Fibroblast of skin of left quadriceps (primary cell): ENCODE measurements at places on chromosomes 3 and 15.

DNA sequence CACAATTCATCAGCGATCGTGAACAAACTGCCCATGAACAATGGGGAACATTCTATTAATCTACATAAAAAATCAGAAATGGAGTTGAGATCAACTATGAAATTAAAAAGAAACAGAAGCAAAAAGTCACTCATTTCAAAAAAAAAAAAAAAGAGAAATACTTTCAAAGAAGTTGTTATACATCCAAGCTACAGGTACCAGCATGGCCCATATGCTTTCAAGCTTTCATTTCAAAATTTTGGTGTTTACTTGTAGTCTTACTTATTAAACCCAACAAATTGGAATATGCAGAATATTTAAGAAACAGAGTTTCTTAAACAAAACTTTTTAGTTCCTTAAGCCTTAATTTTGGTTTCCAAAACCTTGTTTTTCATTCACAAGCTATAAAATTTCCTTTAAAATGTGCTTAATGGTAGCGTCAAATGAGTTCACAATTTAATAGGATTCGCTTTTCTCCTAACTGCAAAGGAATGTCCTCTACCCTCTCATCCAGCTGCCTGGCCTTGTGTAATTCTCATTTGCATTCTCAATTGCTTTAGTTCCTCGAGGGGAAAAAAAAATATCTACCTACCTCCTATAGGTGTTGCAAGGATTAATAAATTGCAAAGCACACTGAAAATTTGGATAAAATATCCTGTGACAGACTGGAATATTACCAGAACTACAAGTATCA, 565.2 kb downstream of the ROBO1 start:
- no peak for DNase-seq

DNA sequence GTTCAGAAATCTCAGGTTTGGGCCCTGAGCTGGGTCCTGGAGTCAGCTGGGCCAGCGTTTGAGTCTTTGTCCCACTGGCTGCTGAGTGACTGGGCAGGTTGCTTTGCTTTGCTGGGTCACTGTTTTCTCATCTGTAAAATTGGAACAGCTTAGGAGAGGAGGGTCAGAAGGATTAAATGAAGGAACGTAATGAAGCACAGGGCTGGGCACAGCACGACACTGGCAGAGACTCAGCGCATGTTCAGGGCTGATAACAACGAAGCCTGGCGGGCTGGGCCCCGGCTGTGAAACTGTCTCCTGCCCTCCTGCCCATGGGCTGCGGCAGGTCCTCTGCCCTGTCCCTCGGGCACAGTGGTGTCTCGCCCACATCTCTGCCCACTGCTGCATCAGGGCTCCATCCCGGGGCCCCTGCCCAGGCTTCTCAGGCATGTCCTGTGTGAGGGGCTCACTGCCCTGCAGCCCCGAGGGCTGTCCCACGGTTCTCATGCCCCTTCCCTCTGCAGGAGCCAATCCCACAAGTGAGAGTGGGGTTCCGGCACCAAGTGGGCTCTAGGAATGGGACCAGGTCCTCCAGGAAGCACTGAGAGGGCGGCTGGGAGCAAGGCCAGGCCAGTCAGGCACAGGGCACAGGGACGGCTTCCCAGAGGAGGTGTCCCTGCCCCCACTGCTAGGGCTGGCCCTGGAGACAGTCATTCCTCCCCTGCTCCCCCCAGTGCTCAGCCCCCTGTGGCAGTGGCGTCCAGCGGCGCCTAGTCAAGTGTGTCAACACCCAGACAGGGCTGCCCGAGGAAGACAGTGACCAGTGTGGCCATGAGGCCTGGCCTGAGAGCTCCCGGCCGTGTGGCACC, 88.0 kb downstream of the TBC1D2B start:
- no peak for DNase-seq

DNA sequence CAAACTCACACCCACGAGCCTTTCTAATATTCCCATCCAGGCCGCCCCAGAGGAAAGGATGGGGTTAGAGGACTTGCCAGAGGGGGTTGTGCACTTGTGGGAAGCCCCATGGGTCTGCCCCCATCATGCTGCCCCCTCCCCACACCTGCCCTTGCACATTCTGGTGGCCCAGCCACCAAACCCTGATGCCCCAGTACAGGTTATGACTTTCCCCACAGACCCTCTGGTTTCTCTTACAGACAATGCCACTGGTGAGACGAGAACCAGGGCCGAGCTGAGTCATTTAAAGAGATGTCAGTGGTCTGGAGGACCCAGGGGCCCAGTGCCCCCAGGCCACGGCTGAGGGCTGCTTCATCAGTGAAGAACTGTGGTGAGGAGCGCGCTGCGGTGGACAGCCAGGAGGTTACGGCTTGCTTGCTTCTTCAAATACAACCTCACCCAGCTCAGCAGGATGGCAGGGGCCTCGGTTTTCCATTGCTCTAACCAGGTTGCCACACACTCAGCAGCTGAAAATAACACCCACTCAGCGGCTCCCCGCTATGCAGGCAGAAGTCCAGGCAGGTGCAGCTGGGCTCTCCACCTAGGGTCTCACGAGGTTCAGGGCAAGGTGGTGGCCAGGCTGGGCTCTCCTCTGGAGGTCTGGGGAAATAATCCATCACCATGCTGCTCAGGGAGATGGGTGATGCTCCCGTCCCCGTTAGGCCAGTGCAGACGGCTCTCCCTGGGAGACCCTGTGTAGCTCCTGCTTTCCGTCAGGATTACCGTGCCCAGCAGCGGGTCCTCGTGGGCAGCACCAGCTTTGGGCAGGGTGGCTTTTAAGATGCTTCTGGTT, 13.8 kb upstream of the SNRPA1 start:
- no peak for DNase-seq

GRCh38 chr15:70215951-70216350, 118.2 kb upstream of the TLE3 start:
- DNase-seq, result no peak

- peak; percentile 90 for DNase-seq
These were observed 38.1 kb upstream of the LEKR1 start for GRCh38 chr3:156787926-156788663.

GRCh38 chr3:190597291-190597690, 83.4 kb downstream of the IL1RAP start:
- DNase-seq, result no peak

DNA sequence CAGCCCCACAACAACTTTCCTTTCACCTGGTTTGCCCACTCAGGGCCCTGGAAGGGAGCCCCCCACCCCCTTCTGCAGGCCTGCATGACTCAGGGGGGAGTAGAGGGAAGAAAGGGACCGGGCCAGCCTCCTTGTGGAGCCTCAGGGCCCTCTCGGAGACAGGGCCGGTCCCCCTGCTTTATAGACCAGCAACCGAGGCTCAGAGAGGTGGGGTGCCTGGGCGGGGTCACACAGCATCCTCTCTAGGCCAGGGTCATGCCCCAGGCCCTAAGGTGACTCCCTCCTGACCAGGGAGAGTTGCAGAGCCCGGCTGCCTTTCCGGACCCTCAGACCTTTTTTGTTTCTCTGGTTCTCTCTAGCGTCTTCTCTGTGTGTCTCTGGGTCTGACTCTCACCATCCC, 211.3 kb downstream of the TBC1D2B start:
- no peak for DNase-seq

GRCh38 chr3:197881970-197882338, 68.0 kb upstream of the RPL35A start:
- no peak for DNase-seq

DNA sequence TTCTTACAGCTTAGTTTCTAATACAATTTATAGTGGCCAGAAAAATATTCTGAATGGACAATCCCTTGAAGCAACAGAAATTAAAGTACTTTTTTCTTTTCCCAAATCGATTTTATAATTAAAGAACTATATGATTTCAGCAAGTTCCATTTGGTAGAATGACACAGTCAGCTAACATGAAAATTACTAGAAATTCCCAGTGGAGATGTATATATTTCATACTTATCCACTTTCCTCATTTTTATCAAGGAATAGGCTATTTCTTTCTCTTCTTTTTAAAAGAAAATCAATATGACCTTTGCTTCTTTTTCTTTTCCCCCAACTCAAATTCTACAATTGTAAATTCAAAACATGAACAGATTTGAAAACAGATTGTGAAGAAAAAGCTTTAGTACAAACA, 6.4 kb upstream of the CTNNB1 start:
- DNase-seq, result no peak

DNA sequence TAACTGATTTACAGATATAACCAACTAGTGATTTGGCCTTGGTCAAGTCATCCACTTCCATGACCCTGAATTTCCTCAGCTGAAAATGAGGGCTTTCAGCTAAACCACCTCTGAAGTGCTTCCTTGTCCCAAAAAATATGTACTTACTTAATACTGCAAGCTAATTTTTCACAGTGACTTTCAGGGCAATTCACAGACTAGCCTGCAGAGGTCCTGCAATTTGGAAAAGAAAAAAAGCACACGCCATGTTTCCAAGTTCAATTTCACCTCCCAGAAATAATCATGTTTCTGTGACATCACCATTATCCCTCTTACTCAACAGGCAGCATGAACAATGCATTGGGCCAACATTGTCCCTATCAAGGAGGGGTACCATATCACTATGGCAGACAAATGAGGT, 218.2 kb downstream of the SHOX2 start:
- DNase-seq, result no peak

DNA sequence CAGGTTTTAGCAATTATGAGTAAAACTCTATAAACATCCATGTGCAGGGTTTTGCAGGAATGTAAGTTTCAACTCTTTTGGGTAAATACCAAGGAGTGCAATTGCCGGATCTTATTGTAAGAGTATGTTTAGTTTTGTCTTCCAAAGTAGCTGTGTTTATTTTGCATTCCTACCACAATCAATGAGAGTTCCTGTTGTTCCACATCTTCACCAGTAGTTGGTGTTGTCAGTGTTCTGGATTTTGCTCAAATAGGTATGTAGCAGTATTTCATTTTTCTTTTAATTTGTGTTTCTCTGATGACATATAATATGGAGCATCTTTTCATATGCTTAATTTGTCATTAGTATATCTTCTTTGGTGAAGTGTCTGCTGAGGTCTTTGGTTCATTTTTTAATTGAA, 185.1 kb upstream of the GALNT15 start:
- DNase-seq, result no peak

GRCh38 chr15:59140422-59141226, 35.7 kb downstream of the CCNB2 start:
- no peak for DNase-seq

GRCh38 chr3:183244981-183245476, 8.0 kb upstream of the B3GNT5 start:
- DNase-seq, result no peak

DNA sequence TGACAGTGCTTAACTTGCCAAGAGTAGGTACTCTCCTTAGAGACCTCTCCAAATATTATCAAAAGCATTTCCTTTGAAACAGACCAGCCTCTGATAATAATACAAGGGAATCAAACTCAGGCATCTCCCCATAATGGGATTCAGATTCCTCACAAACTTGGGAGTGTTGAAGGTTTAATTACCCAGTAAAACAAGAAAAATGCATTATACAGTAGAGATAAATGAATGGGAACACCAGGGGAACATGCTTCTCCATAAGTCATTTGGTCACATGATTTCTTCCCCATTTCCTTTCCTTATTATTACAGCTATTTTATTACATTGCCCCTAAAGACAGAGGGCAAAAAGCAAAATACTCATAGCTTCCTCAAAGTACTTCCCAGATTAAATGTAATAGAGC, 325.0 kb upstream of the CDIN1 start:
- peak; percentile 42 for DNase-seq

- no peak for DNase-seq
These were observed 74.3 kb upstream of the STAC start for GRCh38 chr3:36305929-36306520.

DNA sequence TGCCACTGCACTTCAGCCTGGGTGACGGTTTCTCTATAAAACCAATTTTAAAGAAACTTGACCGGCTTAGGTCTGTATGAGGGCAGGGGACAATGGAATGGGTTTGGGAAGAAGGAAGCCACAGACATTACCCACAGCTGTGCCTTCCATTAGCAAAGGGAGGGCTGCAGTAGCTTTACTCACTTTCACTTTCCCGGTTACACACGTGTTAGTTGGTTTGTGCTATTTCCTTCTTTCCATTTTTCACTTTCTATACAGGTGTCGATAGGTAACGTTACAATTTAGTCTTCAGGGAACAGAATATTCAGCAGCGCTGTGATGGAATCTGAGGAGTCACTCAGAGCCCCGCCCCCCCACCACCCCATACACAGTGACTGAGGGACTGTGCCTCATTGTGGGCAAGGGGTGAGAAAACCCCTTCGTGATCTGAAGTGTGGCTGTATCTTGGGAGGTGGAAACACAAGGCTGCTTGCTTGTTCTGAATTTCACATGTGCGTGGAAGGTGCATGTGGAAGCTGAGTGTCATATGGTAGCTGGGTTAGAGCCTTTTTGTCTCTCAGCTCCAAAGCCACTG, 44.8 kb upstream of the RPL32 start:
- DNase-seq, result no peak

GRCh38 chr15:70490148-70490837, 273.1 kb downstream of the UACA start:
- no peak for DNase-seq

DNA sequence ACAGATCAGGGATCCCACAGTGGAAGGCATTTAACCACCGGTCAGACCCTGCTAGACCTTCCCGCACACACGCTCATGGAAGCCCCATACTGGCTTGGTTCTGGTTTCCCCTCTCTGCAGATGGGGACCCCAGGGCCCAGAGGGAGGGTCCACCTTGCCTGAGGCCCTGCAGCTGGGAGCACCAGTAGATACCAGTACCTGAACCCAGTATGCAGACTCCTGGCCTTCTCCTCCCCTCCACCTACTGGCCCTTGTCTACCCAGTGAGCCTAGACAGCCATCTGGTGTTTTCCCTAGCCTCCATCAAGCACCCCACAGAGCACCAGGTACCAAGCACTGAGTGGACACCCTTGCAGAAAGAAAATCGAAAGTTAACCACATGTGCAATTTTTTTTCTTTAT, 65.1 kb downstream of the MEGF11 start:
- DNase-seq, result no peak

- no peak for DNase-seq
These were observed 3.1 kb downstream of the COL7A1 start for GRCh38 chr3:48591886-48592518.

GRCh38 chr15:77163781-77164384, 93.0 kb upstream of the TSPAN3 start:
- no peak for DNase-seq

DNA sequence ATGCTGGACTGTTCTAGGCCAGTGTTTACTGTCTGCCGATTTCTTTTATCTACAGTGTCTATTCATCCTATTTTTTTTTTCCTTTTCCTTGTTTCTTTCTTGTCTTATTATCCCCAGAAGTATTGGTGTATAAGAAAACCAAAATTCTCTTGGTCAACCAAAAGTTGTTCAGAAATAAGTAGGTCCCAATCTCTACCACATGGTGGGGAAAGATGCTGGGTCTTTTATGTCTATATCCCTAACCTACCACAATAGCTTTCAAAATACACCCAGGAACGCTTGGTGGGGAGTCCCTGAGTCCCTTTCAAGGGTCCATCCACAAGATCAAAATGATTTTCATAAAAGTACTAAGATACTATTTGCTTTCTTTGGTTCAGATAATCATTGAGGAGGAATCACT, 225.6 kb downstream of the CLSTN2 start:
- DNase-seq, result no peak
